ENCODE measurements at places on chromosomes 1 and 21.

DNA sequence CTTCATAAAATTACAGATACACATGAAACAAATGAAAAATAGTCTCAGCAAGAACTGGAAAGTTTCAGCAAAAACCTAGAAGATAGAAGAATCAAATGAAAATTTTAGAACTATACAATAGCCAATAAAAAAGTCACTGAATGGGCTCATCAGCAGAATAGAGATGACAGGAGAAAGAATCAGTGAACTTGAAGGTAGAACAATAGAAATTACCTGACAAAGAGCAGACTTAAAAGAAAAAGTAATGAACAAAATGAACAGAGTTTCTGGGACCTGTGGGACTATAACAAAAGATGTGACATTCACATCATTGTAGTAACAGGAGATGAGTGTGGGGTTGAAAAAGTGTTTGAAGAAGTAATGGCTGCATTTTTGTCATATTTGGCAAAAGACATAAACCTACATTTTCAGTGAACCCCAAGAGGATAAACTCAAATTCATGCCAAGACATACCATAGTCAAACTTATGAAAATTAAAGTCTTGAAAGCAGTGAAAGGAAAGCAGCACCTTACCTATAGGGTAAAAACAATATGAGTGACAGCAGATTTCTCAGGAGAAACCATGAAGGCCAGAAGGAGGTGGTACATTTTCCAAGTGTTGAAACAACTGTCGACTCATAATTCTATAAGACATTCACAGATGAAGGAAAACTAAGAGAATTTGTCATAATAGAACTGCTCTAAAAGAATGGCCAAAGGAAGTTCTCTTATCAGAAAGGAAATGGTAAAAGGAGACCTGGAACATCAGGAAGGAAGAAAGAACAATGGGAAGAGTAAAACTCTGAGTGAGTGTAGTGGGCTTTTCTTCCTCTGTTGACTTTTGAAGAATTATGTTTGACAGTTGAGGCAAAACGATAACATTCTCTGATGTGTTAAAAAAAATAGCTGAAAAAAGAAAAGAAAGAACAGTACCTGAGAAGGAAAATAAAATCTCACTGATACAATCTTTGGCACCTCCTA lies 23.5 kb downstream of the NTPCR start:
- DNase-seq: no peak

GRCh38 chr1:117820694-117821381 lies 108.6 kb downstream of the GDAP2 start:
- no peak for DNase-seq

DNA sequence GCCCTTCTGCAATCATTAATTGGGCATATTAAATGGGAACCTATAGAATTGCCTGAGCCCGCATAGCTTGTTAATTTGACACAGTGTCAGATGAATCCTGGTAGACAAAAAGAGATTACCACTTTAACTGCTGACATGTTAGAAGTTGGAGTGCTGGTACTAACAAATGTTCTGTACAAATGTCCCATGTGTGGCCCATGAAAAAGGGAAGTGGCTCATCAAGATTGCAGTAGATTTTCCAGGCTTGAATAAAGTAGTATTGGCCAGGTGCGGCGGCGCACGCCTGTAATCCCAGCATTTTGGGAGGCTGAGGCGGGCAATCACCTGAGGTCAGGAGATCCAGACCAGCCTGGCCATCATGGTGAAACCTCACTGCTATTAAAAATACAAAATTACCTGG lies 45.6 kb downstream of the GNPAT start:
- DNase-seq: no peak

- no peak for DNase-seq
Measured at GRCh38 chr1:11286735-11287410, 13.9 kb downstream of the UBIAD1 start.

DNA sequence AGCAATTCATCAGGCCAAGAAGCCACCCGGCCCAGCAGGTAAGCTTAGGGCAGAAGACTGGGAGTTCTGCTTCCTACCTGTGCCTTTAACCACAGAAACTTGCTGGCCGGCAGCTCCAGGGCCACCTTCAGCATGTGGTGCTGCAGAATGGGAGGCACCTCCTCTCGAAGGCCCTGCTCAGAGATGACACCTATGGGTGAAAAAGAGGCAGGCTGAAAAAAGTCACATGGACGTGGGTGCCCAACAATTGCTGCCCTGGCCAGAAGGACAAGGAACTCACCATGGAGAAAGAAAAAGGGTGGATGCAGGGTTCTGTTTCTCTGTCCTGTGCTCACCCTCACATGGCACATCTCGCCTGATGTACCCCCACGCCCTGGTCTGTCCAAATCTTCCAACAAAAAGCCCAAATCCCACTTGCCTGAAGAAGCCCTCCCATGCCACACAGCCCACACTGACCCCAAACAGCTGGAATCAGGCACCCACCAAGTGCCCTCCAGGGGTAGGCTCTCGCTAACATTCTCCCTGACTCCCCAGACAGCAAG lies 33.0 kb downstream of the URB1 start:
- no peak for DNase-seq

DNA sequence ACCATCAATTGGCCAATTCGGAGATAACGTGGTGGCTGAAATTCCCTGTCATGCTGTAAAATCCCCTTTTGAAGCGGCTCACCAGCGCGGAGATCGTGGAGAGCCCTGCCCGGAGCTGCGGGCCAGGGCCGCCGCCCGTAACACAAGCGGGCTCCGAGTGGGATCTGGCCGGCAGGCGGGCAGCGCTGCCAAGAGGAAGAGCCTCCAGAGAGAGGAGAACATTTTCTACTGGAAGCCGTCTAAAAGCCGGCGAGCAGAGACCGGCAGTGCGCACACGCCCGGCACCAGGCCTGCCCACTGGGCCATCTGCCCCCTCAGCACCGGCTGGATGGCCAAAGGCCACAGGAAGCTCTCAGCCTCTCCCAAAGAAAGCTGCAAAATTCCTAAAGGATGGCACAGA lies 15.5 kb downstream of the SSBP3 start:
- no peak for DNase-seq

GRCh38 chr21:15688016-15688415 lies 41.8 kb upstream of the USP25 start:
- DNase-seq: no peak

GRCh38 chr1:54371038-54371941 lies 34.9 kb downstream of the SSBP3 start:
- no peak for DNase-seq

DNA sequence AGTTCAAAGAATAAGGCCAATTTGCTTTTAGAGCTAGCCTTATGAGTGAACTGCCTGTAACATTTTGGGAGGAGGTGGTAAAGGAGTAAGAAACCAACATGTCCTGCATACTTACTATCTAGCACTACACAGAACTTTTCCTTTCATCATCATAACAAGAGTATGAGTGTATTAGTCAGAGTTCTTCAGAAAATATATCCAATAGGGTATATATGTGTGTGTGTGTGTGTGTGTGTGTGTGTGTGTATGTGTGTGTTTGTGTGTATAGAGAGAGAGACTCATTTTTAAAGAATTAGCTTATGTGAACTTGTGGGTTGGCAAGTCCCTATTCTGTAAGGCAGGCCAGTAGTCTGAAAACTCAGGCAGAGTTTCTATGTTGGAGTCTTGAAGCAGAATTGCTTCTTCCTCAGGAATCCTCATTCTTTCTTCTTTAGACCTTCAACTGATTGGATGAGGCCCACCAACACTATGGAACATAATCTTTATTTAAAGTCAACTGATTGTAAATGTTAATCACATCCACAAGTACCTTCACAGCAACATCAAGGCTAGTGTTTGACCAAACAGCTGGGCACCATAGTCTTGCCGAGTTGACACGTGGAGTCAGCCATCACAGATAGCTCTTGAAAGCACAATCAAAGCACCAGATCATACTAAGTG lies 121.9 kb downstream of the CYYR1 start:
- DNase-seq: no peak

- DNase-seq: no peak
Measured at GRCh38 chr21:23445307-23445706, 2162.0 kb downstream of the MRPL39 start.

DNA sequence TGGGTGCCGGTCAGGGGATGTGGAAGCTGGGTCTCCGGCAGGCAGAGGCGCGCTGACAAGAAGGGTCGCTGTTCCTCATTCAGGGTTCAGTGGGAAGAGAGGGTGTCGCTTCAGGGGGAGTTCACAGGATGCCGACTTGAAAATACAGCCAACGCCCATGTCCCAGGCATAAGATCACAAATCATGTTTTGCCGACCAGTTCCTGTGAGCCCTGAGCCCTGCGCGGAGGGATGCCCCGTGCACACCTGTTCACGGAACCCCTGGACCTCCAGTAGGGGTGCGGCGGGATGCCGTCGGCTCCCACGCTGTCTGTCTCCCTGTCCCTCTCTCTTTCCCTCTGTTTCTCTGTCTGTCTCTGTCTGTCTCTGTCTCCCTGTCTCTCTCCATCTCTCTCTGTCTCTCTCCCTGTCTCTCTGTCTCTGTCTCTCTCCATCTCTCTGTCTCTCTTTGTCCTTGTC lies 26.8 kb downstream of the TP73 start:
- DNase-seq: peak; percentile 27

GRCh38 chr1:50959303-50959912 lies 659 bp downstream of the FAF1 start:
- DNase-seq: no peak

- DNase-seq: no peak
Measured at GRCh38 chr1:209208648-209209047, 374.9 kb upstream of the CAMK1G start.

GRCh38 chr1:42917241-42917495 lies 41.5 kb downstream of the SLC2A1 start:
- DNase-seq: no peak

GRCh38 chr1:29398431-29398830 lies 162.1 kb downstream of the PTPRU start:
- no peak for DNase-seq

DNA sequence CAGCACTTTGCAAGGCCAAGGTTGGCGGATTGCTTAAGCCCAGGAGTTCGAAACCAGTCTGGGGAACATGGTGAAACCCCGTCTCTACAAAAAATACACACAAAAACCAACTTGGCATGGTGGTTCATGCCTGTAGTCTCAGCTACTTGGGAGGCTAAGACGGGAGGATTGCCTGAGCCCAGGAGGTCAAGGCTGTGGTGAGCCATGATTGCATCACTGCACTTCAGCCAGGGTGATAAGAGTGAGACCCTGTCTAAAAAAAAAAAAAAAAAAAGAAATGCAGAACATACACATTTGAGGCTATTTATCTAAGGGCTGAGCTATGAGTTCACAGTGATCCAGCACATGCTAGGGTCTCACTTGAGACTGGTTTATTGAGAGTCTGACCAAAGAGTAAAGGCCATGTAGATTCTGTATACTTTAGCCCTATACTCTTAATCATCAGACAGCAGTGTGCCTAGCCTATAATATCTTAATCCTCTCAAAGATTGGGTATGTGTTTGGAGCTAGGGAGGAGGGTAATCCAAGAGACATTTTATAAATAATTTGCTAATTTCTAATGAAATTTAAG lies 23.9 kb downstream of the RNF2 start:
- no peak for DNase-seq

GRCh38 chr1:204241050-204241449 lies 27.3 kb upstream of the GOLT1A start:
- DNase-seq: no peak

- no peak for DNase-seq
Measured at GRCh38 chr21:46666941-46667740, 31.7 kb downstream of the PRMT2 start.

GRCh38 chr1:181778640-181779260 lies 282.8 kb downstream of the ZNF648 start:
- no peak for DNase-seq

DNA sequence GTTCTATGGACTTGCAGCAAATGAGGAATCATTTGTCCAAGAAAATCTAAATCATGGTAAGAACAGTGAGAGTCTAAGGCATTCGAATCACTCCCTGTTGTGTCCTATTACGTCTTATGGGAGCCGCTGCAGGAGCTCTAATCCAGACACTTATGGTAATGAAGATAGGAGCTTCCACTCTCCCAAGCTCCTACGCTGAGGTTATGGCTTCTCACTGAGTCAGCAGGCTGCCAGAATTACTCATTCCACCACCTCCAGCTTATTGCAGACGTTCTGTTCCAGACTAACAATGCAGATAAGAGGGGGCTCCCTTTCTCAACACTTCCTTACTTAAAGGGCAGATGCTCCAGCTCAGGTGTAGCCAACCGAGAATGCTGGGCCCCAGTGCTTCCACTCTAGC lies 212.6 kb downstream of the GREM2 start:
- no peak for DNase-seq

DNA sequence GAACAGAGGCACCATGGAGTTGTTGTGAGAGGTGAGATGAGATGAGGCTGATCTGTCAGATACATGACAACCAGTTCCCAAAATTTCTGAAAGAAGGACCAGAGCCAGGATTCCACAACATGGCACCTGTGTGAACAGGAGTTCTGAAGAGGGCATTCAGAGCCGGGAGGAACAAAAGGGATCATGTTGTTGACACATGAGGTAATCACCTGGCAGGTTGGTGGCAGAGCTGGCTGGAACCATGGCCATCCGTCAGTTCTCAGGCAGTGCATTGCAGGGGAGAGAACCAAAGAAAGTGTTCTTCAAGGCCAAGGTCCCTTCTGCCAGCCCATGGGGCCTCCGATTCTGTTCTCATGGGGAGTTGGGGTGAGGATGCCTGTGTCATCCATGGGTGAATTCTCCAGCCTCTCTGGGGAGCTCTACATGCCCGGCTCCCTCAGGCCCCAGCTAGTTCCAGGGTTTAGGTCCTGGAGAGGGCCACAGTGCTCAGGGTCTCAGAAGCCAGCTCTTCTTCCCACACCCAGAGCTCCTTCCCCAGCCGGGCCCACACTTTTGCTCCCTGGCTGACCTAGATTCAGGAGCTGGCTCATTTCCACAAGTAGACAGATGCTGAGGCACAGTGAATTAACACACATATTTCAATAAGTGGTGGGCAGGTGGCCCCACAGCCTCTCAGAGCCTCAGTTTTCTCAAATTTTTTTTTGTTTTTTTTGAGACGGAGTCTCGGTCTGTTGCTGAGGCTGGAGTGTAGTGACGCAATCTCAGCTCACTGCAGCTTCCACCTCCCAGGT lies 49.1 kb upstream of the CTPS1 start:
- no peak for DNase-seq

GRCh38 chr1:75274920-75275506 lies 140.8 kb downstream of the LHX8 start:
- DNase-seq: no peak

DNA sequence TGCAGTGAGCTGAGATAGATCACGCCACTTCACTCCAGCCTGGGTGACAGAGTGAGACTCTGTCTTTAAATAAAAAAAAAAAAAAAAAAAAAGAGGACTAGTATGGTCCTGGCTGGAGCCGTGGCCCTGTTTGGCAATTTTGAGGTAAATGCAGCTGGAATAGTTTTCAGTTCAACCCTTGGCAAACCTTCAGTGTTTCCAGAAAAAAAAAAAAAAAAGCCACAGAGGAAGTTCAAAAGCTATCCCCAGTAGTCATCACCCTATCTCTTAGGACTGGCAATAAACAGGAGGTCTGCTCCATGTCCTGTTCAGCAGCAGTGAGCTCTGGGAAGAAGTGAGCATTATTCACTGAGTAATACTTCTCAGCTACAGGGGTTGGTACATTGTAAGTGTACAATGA lies 56.8 kb upstream of the ERRFI1 start:
- DNase-seq: no peak

- peak; percentile 1 for DNase-seq
Measured at GRCh38 chr1:21647431-21648351, 21.5 kb downstream of the RAP1GAP start.
